Stimulated activated CD8-positive, alpha-beta memory T cell treated with anti-CD3 and anti-CD28 coated beads, Interleukin-12 subunit alpha, Interleukin-12 subunit beta, amount 100 ng/mL, for 4 hours (primary cell): ENCODE measurements at places on chromosomes 3 and 15.

GRCh38 chr3:9793161-9793781 lies 389 bp downstream of the ARPC4 start:
- no peak for DNase-seq

GRCh38 chr3:34483311-34483887 lies 685.0 kb downstream of the PDCD6IP start:
- DNase-seq, result no peak

GRCh38 chr15:92901995-92902394 lies 1.9 kb downstream of the CHD2 start:
- no peak for DNase-seq

GRCh38 chr15:63332367-63333124 lies 49.1 kb downstream of the CA12 start:
- no peak for DNase-seq

- DNase-seq, result no peak
Measured at GRCh38 chr3:44954962-44955361, 21.0 kb downstream of the ZDHHC3 start.

DNA sequence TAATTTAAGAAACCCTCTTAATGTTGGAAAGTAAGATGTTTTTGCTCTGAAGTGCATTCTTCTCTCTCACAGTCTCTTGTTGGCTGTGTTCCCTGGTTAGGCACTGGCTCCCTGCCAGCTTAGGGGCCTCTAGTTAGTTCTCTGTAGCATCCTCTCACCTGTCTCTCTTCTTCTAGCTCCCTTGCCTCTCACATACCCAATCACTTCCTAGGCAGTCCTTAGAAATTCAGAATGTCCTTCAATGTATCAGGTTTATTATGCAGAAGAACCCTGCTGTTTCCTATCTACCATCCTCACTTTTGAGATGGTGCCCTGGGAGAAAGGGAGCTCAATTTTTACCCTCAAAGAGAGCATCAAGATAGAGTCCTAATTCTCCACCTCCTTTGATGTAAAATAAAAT lies 36.2 kb upstream of the CPNE4 start:
- DNase-seq, result no peak

DNA sequence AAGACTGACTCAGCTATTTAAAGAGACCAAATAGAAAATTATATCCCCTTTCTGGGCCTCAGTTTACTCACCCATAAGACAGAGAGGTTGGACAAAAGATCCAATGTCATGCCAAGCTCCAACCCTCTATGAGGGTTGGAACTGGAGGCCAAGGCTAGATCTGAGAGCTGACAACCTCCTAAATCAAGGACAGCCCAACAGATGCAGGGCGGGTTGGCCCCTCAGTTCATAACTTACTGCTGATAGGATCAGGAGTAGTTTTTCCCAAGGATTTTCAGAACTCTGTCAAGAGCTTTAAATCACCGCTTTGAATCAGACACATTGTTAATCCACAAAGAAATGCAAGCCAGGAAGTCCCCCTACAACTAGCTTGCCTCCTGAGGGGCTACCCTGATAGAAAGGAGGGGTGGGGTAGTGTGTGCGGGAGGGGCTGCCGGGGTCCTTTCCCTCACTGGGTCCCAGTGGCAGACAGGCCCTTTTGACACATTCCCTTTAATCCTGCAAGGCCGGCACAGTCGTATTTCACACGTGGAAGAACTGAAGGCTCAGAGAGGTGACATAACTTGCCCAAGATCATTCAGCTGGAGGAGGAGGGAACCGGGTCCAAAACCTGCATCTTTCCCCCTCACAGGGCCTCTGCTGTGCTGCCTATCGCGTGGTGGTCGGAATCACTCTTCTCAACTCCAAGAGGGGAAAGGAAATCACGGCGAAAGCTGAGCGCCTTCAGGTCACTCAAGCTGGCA lies 21.4 kb downstream of the BMF start:
- DNase-seq, result no peak

- DNase-seq, result no peak
Measured at GRCh38 chr15:79027532-79028410, 62.8 kb downstream of the RASGRF1 start.

DNA sequence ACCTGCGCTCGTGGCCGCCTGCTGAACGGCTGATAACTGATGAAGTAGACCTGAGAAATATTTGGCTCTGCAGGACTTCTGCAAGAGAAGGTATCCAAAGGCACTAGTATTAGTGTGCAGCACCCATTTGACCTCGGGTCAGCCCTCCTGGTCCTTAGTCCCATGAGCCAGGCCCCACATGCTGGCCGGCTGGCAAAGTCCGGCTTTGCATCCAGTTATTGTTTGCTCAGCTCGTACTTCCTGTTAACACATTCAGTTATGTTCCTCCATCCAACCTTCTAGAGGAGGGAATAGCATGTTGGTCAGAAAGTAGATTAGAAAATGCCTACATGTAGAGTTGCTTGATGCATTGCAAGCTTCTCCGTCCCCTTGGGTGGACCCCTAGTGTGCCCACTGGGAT lies 385.7 kb upstream of the RGMA start:
- DNase-seq, result no peak

- peak; percentile 44 for DNase-seq
Measured at GRCh38 chr15:40344631-40345120, 3.9 kb upstream of the CCDC9B start.

DNA sequence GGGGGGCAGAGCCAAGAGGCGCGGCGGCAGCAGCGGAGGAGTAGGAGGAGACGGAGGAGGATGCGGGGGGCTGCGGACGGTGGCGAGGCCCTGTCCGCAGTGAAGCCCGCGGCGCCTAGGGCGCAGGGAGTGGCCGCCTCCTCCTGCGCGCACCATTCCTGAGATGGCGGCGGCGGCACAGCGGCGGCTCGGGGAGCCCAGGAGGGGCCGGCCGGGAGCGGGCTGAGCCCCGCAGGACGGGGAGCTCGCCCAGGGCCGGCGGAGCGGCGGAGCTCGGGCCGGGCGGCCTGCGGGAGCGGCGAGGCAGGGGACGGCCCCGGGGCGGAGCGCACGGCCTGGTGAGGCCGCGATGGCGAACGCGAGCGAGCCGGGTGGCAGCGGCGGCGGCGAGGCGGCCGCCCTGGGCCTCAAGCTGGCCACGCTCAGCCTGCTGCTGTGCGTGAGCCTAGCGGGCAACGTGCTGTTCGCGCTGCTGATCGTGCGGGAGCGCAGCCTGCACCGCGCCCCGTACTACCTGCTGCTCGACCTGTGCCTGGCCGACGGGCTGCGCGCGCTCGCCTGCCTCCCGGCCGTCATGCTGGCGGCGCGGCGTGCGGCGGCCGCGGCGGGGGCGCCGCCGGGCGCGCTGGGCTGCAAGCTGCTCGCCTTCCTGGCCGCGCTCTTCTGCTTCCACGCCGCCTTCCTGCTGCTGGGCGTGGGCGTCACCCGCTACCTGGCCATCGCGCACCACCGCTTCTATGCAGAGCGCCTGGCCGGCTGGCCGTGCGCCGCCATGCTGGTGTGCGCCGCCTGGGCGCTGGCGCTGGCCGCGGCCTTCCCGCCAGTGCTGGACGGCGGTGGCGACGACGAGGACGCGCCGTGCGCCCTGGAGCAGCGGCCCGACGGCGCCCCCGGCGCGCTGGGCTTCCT lies at the start of gene GPR27:
TSS of gene GPR27 (plus strand) at position 155 of the 909 bp plus-strand sequence. CDS start at position 350, 195 bp downstream.
- DNase-seq, result no peak

- DNase-seq, result no peak
Measured at GRCh38 chr3:142866841-142867631, 21.8 kb downstream of the PCOLCE2 start.

DNA sequence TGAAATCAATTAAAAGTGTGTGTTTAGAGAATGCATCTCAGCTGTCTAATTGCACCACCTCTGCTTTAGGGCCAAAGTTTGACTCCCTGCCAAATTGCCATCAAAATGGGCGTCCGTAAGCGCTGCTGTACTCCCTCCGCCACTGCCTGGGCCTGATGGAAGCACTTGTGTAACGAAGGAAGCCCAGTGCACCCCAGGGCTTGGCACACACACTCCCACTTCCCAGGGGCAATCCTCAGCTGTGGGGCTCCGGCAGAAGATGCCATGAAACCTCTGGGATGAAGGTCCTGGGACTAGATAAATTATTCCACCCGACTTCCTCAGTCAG lies 137.8 kb downstream of the RORA start:
- no peak for DNase-seq

DNA sequence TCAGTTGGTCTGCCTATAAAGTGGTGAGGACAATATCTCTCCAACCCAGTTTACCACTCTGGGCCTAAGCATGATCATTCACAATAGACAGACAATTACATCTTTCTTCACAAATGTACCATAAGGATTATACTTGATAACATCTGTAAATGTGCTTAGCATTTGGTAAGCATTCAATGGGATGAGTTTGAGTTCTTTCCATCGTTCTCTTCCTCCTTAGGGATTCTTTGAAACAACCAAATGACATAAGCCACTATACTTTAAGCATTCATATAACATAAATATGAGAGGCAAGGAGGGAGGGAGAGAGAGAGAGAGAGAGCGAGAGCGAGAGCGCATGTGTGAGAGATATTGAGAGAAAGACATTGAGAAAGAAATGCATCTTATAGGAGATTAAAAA lies 303.3 kb upstream of the CBLB start:
- no peak for DNase-seq

DNA sequence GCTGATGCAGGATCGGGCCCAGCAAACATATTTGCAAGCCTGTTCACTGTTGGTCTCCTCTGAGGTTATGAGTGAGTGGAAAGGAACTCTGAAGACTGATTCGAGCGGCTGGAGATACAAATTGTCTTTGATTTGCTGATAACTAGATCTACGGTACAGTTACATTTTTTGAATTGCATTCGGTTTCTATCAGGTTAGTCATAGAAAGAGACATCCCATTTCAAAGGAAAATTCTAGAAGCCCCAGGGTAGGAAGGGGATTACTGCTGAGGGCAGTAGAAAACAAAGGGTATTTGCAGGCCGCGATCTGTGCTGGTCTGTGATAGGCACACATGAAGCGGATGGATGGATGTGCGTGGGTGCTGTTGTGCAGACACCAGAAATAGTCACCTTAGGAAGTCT lies 228.4 kb downstream of the ITPR1 start:
- DNase-seq, result no peak

DNA sequence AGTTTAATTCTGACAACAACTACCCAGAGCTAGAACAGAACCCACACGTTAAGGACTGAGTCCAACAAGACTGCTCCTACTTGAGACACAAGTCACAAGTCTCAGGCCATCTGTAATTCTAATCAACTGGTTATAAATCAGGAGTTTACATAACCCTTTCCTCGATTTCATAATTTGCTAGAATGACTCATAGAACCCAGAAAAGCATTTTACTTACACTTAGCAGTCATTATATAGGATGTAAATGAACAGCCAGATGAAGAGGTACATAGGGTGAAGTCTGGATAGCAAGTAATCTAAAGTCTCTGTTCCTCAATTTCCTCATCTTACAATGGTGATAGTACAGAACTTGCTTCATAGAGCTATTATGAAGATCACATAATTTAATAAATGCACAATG lies 1018.2 kb downstream of the DIPK2A start:
- DNase-seq, result no peak

- DNase-seq, result no peak
Measured at GRCh38 chr3:31724651-31725050, 191.9 kb downstream of the STT3B start.

DNA sequence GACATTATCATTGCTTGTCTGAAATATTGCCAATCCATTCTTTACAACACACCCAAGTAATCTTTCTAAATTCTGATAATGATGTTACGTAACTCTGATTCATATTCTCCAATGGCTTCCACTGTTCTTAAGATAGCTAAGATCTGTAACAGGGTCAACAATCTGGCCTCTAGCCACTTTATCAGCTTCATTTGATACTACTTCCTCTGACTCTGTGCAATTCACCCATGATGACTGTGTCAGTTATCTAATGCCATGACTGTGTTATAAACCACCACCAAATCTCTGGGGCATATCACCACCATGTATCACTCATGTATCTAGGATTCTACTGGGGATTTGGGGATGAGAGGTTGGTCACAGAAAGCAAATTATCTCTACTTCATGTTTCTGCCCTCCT lies 44.0 kb downstream of the CD200 start:
- no peak for DNase-seq

GRCh38 chr3:194949592-194949991 lies 263.9 kb downstream of the FAM43A start:
- DNase-seq, result no peak

DNA sequence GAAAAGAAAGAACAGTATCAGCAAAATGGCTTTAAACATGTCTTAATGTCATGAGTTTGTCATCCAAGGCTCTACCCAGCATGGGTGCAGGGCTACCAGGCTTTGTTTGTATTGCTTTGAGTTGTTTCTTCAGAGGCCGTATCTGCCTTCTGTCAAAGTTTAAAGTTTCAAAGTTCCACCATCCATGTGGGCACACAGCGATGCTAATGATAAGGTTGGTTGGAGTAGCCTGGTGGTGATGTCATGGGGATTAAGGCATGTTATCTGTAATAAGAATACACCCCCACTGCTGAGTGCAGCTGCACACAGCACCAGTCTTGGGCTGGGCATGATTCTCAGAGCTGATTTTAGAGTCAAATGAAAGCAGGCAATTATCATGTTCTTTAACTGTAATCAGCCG lies 72.0 kb upstream of the LRTM1 start:
- DNase-seq, result no peak

- DNase-seq, result no peak
Measured at GRCh38 chr15:58525991-58526421, 94.2 kb downstream of the LIPC start.

GRCh38 chr15:52567871-52568600 lies 794 bp downstream of the ARPP19 start:
- DNase-seq, result peak; percentile 21

DNA sequence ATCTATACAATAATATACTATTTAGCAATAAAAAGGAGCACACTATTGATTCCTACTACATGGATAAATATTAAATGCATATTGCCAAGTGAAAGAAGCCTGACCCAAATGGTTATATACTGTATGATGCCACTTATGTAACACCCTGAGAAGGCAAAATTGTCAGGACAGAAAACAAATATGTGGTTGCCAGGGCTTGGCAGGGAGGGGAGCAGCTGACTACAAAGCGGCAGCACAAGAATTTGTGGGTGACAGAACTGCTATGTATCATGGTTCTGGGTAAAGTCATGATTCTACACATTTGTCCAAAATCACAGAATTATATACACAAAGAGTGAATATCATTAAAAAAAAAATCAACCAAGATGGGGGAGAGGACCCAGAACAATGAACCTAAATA lies 22.5 kb downstream of the TBC1D2B start:
- no peak for DNase-seq

GRCh38 chr3:190384309-190384756 lies 3.6 kb upstream of the CLDN16 start:
- DNase-seq, result no peak

DNA sequence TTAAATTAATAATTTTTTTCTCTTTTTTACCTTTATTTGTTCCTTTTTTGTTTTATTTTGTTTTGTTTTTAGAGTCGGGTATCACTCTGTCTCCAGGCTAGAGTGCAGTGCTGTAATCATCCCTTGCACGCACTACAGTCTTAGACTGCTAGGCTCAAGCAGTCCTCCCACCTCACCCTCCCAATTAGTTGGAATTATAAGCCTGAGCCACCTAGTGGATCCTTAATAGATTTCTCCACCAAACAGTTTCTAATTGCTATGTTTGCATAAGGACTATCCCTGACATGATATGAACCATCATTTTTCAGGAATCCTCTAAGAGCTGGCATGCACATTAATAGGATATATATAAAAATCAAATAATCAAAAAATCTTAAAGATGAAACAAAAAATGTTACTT lies 993.2 kb downstream of the OTOL1 start:
- DNase-seq, result no peak
